ENCODE measurements at places on chromosomes 4 and X.

- no peak for DNase-seq
Measured at GRCh38 chrX:30904186-30904585, 15.1 kb upstream of the TAB3 start.

GRCh38 chrX:134562002-134562401 lies 96.3 kb downstream of the PLAC1 start:
- DNase-seq, result no peak

- DNase-seq, result no peak
Measured at GRCh38 chr4:68499021-68499420, 51.8 kb downstream of the TMPRSS11E start.

DNA sequence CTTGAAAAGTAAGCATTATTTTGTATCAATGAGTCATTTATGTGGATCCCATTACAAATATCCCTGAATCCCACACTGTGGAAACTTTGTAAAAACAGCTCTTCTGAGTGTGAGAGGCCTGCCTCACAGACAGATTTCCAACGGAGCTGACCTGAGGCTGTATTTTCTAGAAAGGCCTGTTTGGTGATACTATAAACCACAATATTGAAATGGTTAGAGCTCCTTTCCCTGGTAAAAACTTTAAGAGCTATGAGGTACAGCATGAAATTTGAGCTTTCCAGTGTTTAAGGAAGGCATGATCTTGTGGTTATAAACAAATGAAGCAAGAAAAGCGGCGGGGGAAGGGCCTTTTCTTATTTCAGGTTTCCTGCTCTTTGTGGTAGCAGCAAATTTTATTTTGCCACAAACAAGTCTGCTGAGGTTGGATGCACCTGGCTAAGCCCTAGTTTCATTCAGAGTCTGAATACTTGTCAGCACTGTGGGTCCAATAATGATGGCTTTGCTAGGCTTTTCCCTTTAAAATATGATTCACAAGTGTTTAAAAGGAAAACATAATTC lies 86.8 kb upstream of the ETNPPL start:
- peak; percentile 66 for DNase-seq

- no peak for DNase-seq
Measured at GRCh38 chr4:39641451-39641850, 2.8 kb upstream of the SMIM14 start.

GRCh38 chrX:661154-661553 lies 30.6 kb downstream of the SHOX start:
- DNase-seq, result no peak

GRCh38 chr4:153067376-153067775 lies 131.3 kb downstream of the FHDC1 start:
- peak; percentile 51 for DNase-seq

DNA sequence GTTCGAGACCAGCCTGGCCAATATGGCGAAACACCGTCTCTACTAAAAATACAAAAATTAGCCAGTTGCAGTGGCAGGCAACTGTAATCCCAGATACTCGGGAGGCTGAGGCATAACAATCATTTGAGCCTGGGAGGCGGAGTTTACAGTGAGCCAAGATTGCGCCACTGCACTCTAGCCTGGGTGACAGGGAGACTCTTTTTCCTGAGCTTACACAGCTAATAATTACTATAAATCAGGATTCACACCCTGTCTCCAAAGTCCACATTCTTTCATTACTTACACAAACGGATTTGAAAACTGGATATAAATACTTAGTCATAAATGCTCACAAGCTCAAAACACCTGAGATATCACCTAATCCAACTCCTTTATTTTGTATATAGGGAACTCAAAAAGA lies 151.6 kb downstream of the LRBA start:
- DNase-seq, result no peak

DNA sequence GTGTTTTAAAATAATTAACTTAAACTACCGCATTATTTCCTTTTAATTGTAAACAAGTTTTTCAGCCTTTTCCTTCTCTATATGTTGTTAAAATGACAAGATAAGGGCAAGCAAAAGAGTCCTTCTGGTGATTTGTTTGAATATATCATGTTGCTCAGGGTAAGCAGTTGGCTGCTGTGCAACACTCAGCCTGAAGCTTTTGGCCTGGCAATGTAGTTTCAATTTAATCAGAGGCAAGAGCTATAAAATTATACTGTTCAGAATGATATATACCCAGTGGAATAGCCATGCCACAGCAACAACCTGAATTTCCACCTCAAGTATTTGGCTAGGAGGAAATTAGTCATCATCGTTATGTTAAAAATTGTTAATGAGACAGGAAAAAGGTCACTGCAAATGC lies 53.4 kb downstream of the GRXCR1 start:
- no peak for DNase-seq

GRCh38 chrX:1190596-1191145 lies 21.8 kb downstream of the CRLF2 start:
- no peak for DNase-seq

- DNase-seq, result no peak
Measured at GRCh38 chr4:104424475-104424941, 70.2 kb downstream of the CXXC4 start.

GRCh38 chr4:81605271-81605670 lies 133.6 kb upstream of the RASGEF1B start:
- no peak for DNase-seq

- no peak for DNase-seq
Measured at GRCh38 chrX:54213603-54214002, 30.5 kb upstream of the FAM120C start.

- DNase-seq, result no peak
Measured at GRCh38 chr4:2733001-2733843, 22.9 kb downstream of the TNIP2 start.

- DNase-seq, result no peak
Measured at GRCh38 chr4:8108991-8109390, 49.6 kb downstream of the ABLIM2 start.

DNA sequence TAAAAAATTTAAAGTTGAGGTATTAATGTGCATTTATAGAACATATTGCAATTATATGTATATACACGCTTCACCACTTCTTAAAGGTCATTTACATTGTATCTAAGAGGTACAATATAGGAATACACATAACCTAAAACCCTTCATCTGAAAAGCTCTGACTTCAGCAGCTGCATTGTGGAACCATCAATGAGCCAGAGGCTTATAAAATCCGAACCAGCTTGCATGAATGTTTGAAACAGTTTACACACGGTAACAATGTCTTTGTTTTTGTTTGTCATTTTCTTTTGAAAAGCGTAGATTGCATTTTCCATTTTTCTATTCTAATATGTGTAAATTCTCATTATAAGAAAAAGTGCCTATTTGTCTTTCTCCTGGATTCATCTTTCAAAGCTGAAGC lies 221.6 kb downstream of the DCLK2 start:
- DNase-seq, result no peak

DNA sequence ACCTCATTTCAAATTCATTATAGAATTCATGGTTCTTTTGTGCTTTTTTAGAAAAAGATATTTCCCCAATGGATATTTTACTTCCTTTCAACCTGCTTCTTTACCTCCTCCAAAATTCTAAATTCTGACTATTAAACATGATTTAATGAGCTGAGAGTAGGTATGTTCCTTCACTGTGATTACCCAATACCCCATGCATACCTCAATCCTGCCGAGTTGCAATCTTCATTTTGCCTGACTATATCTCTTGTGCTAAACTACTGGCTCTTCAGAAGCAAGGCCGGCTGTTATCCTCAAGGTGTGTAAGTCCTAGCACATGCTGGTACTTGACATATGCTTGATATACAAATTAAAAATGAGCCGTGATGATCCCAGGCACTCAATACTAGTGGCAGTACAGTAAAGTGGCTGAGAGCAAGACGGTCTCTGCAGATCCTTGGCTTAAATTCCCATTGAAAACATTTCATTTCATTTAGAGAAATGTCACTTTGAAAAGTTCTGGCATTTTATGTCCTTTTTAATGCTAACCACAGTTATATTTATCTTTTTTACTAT lies 320.4 kb downstream of the KCNIP4 start:
- DNase-seq, result no peak

DNA sequence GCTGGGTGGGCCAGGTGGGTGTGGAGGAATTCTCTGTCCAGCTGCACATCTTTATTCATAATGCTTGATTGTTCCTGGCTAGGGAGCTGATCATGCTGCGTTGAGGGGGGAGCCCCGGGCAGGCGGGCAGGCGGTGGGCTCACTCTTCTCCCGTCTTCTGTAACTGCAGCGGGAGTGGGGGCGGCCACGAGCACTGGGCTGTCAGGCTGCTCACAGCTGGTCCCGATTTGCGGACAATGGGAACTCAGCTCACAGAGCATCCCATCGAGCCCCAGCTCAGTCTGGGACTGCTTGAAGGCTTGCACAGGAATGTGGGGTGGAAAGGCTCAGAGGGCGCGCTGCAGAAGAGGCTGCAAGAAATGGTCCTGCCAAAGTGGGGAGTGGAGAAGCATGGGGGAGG lies 63.8 kb downstream of the EFNB1 start:
- DNase-seq, result no peak

GRCh38 chr4:138222046-138222445 lies 20.1 kb downstream of the SLC7A11 start:
- peak; percentile 92 for DNase-seq

- no peak for DNase-seq
Measured at GRCh38 chr4:29653221-29653620, 1066.9 kb upstream of the PCDH7 start.

DNA sequence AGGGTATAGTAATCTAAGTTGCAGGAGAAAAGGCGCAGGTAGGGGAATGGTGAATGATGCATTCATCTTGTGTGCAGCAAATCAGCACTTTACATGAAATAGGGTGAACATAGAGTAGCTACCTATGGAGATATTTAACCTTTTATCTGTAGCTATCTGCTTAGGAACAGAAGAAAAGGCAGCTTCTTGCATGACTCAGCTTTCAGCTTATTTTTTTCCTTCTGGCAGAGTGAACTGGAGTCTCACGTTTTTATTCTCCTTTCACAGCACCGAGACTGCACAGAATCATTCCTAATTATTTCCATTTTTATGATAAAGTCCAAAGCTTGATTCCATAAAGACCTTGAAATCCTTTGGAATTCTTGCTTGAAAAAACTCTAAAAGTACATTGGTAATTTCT lies 4.8 kb upstream of the SCOC start:
- no peak for DNase-seq

DNA sequence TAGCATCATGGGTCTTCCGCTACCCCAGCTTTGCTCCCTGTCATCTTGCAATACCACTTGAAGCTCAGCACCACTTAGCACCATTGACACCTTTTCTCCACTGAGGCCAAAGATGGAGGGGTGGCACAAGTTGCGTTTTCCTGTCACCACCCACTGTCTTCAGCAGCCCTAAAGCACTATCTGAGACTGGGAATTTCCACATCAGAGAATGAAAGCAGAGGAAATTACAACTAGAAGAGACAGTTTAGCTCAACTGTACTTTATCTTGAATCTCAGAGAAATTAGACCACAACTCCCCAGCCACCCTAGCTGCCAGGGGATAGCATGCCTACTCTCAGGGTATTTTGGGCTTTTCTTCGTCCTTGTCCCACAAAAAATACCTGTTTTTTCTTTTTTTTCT lies 111.0 kb downstream of the DDIT4L start:
- DNase-seq, result no peak

GRCh38 chrX:40936827-40937226 lies 148.4 kb upstream of the USP9X start:
- no peak for DNase-seq

DNA sequence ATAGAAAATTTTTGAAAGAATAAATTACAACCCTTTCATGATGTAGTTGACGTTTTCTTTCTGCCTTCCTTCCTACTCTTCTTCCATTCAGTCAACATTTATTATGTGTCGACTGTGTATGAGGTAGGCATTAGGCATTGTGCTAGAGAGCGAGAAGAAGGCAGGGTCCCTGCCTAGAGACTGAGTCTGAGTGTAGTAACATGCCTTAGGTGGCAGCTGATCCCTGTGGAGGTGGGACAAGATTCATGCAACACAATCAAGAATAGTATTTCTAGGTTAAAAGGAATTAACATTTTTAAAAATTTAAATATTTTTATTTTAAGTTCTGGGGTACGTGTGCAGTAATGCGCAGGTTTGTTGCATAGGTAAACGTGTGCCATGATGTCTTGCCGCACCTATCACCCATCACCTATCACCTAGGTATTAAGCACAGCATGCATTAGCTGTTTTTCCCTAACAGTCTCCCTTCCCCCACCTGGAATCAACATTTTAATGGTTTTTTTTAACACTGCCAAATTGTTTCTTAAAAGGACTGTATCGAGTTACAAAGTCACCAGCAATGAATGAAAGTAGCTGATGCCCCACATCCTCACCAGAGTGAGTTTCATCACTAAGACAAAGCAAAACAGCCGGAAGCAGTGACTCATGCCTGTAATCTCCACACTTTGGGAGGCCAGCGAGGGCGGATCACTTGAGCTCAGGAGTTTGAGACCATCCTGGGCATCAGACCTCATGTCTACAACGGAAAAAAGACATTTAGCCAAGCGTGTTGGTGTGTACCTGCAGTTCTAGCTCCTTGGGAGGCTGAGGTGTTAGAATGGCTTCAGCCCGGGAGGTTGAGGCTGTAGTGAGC lies 84.0 kb downstream of the WWC2 start:
- peak; percentile 91 for DNase-seq

DNA sequence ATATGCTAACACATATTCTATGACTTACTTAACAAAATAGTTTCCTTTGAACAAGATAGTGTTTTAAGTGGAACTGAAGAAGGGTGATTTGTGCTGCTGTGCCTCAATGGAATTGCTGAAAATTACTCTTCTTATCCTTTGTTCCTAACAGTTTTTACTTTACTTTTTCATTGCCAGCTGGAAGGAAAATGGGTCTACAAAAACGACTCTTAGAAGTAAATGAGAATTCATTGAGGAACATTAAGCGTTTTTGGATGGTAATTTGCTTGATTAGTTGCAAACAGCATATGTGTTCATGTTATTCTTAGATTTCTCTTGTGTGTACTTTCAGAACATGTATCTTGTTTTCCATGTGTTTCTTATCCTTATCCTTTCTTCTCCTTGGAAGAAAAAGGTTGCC lies 170.4 kb upstream of the VEGFC start:
- no peak for DNase-seq

GRCh38 chr4:111666826-111667360 lies 478.4 kb upstream of the FAM241A start:
- DNase-seq, result no peak

DNA sequence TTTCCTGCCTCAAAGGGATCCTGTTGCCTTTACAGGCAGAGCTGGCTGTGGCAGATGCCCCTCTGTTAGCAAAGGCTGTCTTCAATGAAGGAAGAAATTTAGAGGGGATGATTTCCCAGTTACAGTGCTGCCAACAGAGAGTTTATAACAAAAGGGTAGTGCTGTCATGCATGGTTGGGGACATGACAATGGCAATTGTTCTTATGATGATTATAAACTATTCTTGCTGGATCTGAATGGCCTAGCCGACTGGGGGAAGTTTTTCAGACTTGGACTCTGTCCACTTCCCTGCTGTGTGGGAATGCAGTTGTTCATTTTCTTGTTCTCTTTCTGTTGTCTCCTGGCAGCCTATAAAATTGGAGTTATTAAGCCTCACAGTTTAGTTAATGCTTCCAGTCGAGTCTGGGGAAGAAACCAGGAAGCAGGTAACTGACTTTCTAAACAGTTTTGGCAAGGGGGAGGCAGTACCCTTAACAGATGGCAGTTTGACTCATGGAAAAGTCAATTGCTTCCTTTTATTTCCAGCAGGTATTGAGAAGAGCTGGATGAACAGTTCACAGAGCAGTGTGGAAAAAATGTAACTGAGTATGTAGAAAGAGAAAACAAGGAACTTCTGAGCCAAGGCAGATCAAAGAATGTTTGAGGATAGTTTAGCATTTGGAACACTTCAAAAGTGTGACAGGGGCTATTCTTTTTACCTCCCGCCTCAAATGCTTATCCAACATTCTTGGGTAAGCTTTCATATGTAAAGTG lies 582.6 kb downstream of the RAPGEF2 start:
- no peak for DNase-seq

Measured in EL (cell line).